ENCODE measurements at places on chromosomes 5 and 9. TPM values are rescaled to one million over a fixed set of nuclear protein-coding genes. Genes with fewer than 3 reads are reported as not detected.

Gene ADGRV1
- 3.1 TPM for total RNA-seq

Gene SLC23A1
- under 0.01 TPM for total RNA-seq

Gene SLC9A3
- total RNA-seq = 1.0 TPM

Gene PAXX
- total RNA-seq = 7.8 TPM

Gene WDR31
- total RNA-seq = 4.1 TPM

Gene PCDHGA5
- total RNA-seq = 0.64 TPM

Gene GADD45G
- total RNA-seq = 0.43 TPM

Gene CFAP90
- total RNA-seq = not detected

Gene CDX1
- not detected for total RNA-seq

Gene ZDHHC11B
- 0.14 TPM for total RNA-seq

Gene ZNF367
- total RNA-seq = 0.14 TPM

Gene PDE8B
- total RNA-seq = under 0.01 TPM

Gene NEURL1B
- total RNA-seq = 4.8 TPM

Gene CDC26
- total RNA-seq = 20.5 TPM

Gene SLC27A4
- total RNA-seq = 20.8 TPM

Gene NUDT12
- 16.9 TPM for total RNA-seq

Gene APBA1
- total RNA-seq = 2.7 TPM

Gene IL31RA
- 0.93 TPM for total RNA-seq

Gene ABCA2
- 4.1 TPM for total RNA-seq

Gene LHX3
- not detected for total RNA-seq

Gene SPINK6
- total RNA-seq = not detected

Gene SNX2
- 69.9 TPM for total RNA-seq

Gene FOXD4L3
- 0.21 TPM for total RNA-seq

Gene LCN15
- not detected for total RNA-seq

Gene PCDHGA3
- 0.36 TPM for total RNA-seq

Gene GPR150
- 0.21 TPM for total RNA-seq

Gene CRB2
- not detected for total RNA-seq

Gene ENTREP1
- 0.68 TPM for total RNA-seq

Gene ANKRD20A1
- under 0.01 TPM for total RNA-seq

Gene SLC6A7
- not detected for total RNA-seq

Gene GPRIN1
- total RNA-seq = 5.1 TPM

Data from nasal cavity respiratory epithelium epithelial cell of viscerocranial mucosa (primary cell).